ENCODE measurements at places on chromosomes 16 and 17.

- DNase-seq = no peak
Observed at GRCh38 chr16:252366-253337, 18.0 kb downstream of the FAM234A start.

DNA sequence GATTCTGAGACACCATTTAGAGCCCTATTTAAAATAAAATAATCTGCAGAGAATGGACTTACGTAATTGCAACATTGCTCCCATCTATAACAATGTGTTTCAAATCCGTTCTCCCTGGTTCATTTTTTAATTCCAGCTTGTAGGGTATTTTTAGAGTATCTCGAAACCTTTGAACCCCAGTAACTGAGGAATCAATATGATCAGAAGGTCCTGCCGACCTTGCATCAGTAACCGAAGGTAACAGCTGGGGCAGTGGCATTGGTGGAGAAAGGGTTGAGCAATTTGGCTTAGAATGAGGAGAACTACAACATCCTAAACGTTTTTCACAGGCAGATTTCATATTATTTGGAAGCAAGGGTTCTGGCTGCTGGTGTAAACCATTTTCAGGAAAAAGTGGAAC lies 49.3 kb downstream of the N4BP1 start:
- DNase-seq = no peak

- DNase-seq = no peak
Observed at GRCh38 chr17:18959071-18959844, 7.3 kb downstream of the SLC5A10 start.

DNA sequence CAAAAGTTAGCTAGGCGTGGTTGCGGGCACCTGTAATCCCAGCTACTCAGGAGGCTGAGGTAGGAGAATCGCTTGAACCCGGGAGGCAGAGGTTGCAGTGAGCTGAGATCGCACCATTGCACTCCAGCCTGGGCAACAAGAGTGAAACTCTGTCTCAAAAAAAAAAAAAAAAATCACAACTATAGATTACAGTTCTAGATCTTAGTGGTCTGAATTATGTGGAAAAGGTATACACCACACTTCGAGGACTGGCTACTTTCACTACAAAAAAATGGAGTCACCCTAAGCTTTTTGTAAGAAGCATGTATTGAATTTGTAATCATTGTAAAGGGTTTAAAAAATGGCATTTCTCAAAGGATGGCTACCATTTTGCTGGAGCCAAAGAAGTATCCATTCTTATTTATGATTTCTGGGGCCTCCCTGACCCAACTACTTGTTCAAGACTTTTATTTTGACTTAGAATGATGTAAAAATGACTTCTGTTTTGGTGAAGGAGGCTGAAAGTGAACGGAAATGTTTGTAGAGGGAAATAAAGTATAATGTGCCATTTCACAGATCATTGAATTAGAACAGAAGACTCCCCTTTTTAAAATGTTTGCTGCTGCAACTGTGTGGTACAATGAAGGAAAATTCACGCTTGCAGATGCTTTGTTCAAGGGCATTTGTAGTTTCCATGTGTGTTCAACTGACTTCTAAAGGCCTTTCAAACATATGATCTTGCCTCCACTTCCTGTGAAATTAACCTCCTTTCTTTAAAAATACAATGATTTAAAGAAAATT lies 37.1 kb upstream of the NOL11 start:
- no peak for DNase-seq

- no peak for DNase-seq
Observed at GRCh38 chr17:19344311-19345066, 18.0 kb downstream of the B9D1 start.

GRCh38 chr16:83704656-83705055 lies 103.1 kb upstream of the HSBP1 start:
- no peak for DNase-seq

DNA sequence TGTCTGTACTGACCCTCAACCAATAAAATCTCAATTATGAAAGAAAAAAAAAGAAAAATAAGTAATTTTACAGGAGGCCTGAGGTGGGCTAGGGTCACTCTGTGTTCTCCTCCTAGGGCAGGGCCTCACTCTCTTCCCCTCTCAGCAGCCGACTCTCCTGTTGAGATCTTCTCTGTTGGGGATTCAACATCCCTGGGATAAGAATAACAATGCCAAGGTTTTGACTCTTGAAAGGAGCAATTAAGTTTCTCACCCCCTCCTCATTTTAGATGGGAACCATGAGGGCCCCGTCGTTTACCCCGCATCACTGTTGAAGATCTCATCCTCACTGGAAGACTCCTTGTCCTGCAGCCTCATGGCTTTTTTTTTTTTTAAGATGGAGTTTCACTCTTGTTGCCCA lies 21.5 kb upstream of the BRCA1 start:
- no peak for DNase-seq

DNA sequence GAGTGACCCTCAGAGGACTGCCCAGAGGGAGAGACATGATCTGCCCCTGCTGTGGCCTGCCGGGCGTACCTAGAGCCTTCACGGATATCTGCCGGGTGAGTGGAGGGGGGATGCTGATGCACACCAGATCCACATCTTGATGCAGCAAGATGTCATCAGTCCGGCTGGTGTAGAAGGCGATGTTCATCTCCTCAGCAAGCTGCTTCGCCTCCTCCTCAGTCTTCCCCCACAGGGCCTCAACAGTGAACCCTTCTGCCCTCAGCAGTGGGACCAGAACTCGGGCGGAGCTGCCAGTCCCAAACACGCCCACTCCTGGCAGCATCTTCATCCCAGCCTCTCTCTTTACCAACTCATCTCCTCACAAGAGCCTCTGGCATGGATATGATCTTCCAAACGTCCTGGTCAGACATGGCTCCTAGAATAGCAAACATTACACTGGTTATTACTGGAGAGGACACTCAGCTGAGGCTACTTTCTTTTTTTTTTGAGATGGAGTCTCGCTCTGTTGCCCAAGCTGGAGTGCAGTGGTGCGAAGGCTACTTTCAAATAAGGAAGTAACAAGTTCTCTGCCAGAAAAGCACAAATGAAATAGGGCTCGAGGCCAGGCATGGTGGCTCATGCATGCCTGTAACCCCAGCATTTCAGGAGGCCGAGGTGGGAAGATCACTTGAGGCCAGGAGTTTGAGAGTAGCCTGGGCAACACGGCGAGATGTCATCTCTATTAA lies 18.9 kb downstream of the C16orf86 start:
- no peak for DNase-seq

- DNase-seq = no peak
Observed at GRCh38 chr17:75398279-75398678, 7.2 kb downstream of the GRB2 start.

DNA sequence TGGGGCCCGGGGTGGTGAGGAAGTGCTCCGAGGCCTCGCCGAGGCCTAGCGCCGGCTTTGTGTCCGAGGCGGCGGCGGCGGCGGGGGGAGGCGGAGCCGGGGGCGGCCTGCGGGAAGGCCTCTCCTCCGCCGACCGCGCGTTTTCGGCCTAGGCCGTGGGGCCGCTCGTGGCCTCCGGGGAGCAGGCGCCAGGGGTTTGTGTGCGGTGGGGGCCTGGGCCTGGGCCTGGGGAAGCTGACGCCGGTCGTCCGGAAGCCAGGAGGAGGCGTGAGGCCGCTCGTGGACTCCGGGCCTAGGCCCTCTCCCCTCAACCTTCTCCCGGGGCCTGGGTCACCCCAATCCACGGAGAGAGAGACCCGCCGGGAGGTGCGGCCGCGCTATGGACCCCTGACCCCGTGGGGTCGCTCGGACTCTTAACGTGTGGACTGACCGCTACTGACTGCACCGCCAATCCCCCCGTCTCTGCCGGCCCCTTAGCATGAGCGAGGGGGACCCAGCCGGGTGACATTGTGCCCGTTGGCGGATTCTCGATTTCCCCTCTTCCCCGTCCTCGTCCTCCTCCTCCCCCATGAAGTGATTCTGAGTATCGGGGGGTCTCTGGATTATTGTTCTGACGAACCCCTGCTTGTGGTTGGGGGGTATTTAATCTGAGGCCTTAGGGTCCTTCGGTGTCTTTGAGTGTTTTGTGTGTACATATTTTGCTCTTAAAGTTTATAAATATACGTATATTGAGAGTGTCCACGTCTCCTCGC lies 660 bp downstream of the RBBP6 start:
- no peak for DNase-seq

DNA sequence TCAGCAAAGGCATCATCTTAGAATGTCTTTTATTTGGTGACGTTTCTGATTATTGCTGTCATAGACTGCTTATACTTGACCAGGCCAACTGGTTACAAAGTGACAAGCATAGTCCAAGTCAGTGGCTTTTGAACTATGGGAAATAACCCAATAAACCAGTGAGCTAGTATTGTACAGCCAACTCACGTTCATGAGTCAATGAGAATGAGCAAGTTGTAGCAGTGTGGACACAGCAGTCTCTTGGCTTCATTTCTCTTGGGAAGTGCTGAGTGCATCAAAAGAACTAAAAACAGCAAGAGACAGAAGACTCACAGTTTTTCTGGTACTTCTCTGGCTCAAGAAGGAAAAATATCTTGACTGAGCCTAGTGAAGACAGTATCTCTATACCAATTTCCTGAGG lies 36.9 kb upstream of the CRISPLD2 start:
- no peak for DNase-seq

- DNase-seq = no peak
Observed at GRCh38 chr17:71521724-71522123, 599.1 kb upstream of the SOX9 start.

GRCh38 chr17:70278844-70279462 lies 109.6 kb downstream of the KCNJ2 start:
- DNase-seq = no peak

- DNase-seq = no peak
Observed at GRCh38 chr17:45973099-45973780, 25.8 kb upstream of the STH start.

DNA sequence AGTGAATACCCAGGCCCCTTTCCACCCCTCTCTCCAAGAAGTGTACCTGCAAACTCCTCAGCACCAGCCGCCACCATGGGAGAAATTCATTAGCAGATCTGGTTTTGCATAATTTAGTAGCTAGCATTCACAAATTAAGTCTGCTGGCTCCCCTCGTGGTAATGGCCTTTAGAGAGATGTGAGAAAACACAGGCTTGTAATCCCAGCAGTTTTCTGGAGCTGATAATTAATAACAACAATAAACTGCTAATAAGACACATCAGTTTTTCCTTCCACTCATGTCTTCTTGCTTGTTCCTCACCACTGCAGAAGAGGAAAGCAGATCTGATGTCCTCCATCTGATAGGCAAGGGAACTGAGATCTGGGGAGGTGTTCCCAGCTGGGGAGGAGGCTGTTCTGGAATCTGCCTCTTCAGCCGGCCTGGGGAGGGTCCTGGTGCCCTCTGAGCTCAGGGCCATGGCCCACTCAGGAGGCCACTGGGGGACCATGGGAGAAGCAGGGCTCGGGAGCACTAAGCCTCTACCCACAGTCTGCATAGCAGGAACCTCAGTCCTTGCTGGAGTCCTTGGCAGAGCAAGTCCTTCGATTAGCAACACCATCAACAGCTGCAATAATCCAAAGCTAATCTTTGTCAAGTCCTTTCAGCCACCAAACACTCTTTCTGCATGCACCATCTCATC lies 74.2 kb upstream of the DNAJA2 start:
- no peak for DNase-seq

DNA sequence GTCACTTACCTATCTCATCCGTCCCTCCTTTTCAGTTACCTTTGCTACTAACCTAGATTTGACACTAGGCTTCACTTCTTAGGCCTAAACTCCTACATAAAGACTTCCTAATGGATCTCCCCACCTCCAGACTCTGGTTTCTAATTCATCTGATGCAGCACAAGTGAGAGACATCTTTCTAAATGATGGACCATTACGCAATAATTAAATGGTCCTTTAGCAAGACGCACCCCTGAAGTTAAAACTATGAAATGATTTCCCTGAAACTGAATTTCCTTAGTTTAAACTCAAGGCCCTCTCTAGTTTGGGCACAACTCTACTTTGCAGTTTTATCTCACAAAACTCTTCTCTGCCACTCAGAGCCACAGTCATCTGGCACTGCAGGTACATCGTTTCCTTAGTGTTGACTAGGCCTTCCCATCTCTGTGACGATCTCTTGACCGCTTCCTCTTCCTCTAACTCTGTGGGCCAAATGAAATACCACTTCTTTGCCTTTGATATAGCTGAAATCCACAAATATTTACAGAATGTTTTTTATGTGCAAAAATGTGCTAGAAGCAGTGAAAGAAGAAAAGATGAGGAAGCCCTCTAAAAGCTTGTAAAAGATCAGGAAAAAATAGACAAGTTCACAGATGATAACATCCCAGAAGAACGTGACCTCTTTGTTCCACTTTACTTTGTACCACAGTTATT lies 3.3 kb downstream of the SYNRG start:
- no peak for DNase-seq

DNA sequence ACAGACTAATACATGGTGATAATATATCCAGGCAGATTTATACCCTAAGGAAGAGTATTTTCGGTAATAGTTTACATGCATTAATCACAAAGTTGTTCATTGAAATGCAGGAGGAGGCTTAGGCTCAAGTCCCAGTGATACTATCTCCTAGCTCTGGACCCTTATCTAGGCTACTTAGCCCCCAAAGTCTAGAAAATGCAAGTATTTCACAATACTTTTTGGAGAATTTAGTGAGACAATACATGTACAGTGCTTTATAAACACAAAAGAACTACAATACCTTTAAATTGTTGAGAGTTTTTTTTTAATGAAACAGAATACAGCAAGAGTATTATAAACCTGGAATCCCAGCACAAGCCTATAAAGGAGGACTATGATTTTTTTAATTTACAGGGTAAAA lies 473.9 kb downstream of the HS3ST3B1 start:
- no peak for DNase-seq

GRCh38 chr16:89884041-89884421 lies 10.6 kb downstream of the TCF25 start:
- no peak for DNase-seq

GRCh38 chr17:48593840-48594537 lies 410 bp upstream of the HOXB5 start:
- peak; percentile 85 for DNase-seq

DNA sequence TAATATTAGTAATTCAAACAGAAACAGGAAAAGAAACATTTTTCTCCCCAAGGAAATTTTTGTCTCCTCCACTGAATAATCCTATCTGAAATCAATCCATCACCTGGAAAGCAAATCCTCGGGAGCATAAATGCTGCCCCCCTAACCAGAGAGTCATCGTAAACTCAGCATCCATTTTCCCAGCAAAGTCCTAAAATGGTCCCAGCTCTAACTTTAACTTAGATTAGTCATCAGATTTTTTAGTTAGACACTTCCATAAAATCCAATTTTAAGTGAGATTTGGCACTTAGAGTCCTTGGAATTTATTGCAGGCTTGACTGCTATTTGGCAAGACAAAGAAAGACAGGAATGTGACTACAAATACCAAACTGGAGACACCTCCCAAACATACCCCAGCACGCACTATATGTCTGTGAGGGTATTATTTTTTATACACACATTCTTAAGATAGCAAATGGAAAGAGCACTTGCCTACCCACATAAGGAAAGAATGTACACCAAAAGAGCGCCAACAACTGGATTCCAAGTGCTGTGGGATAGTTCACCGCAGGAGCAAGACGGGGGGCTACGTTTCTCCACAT lies 15.4 kb downstream of the SCO1 start:
- no peak for DNase-seq
